CD8-positive, alpha-beta memory T cell (primary cell): ENCODE measurements at places on chromosomes 7 and 10. TPM values are rescaled to one million over a fixed set of nuclear protein-coding genes. Genes with fewer than 3 reads are reported as not detected.

- no peaks in the 10 kb centered on the region for H3K27me3 ChIP-seq
- no peaks in the 10 kb centered on the region for H3K36me3 ChIP-seq
- no peak overlapping the region for H3K4me3 ChIP-seq
These were observed 72.8 kb downstream of the SHOC2 start for GRCh38 chr10:110992006-110992800.

DNA sequence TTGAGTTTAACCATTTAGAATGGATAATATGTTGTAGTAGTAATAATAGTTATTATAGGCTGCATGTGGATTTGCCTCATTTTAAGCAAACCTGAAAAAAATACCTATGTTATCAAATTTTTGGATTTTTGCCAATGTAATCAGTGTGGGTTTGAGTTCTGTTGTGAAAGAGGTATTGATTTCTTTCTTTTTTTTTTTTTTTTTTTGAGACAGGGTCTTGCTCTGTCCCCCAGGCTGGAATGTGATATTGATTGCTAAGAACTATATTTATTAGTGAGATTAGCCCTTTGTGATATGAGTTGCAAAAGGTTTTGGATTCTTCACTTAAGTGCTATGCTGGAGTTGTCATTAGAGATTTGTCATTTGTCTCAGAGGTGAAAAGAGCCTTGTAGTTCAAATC, 124.4 kb downstream of the ST7 start:
- no peak overlapping the region for H3K27ac ChIP-seq
- no peak overlapping the region for H3K4me3 ChIP-seq
- H3K27me3 ChIP-seq = no peaks in the 10 kb centered on the region
- no peaks in the 10 kb centered on the region for H3K4me1 ChIP-seq
- no peak for DNase-seq
- H3K36me3 ChIP-seq = no peaks in the 10 kb centered on the region

- H3K27ac ChIP-seq = no peak overlapping the region
- DNase-seq = no peak
- H3K36me3 ChIP-seq = no peaks in the 10 kb centered on the region
- H3K4me1 ChIP-seq = no peaks in the 10 kb centered on the region
- H3K4me3 ChIP-seq = no peak overlapping the region
These were observed 24.8 kb downstream of the ADCY1 start for GRCh38 chr7:45598886-45599520.

GRCh38 chr7:76302347-76303201, at the start of gene HSPB1:
Gene HSPB1 (plus strand): TSS chr7:76302673. CDS start chr7:76302713, 40 bp downstream.
- peak within 1 kb of the TSS; percentile 65 for H3K27ac ChIP-seq
- H3K27me3 ChIP-seq = no peaks in the 10 kb centered on the region
- H3K4me1 ChIP-seq = peaks cover 7% of the 10 kb centered on the region
- DNase-seq = peak; percentile 77
- no peaks in the 10 kb centered on the region for H3K36me3 ChIP-seq

DLG5 gene
- 2.1 TPM for total RNA-seq
